Stimulated activated CD8-positive, alpha-beta memory T cell treated with anti-CD3 and anti-CD28 coated beads, Interleukin-2, amount 100 ng/mL, for 1 hour (primary cell): ENCODE measurements at places on chromosomes 3 and 15.

- no peak for DNase-seq
Measured at GRCh38 chr3:185420762-185421161, 57.8 kb downstream of the MAP3K13 start.

DNA sequence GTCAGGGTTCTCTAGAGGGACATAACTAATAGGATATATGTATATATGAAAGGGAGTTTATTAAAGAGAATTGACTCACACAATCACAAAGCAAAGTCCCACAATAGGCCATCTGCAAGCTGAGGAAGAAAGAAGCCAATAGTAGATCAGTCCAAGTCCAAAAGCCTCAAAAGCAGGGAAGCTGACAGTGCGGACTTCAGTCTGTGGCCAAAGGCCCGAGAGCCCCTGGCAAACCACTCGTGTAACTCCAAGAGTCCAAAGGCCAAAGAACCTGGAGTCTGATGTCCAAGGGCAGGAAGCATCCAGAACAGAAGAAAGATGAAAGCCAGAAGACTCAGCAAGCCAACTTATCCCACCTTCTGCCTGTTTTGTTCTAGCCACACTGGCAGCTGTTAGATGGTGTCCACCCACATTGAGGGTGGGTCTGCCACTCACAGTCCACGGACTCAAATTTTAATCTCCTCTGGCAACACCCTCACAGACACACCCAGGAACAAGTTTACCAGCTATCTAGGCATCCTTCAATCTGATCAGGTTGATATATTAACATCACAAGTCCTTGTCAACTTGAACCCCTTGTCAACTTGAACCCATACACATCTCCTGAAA lies 54.2 kb upstream of the ACAD9 start:
- DNase-seq = no peak

- DNase-seq = no peak
Measured at GRCh38 chr3:61936344-61936937, 375.1 kb downstream of the PTPRG start.

GRCh38 chr15:95498961-95499360 lies 831.5 kb upstream of the NR2F2 start:
- DNase-seq = no peak

DNA sequence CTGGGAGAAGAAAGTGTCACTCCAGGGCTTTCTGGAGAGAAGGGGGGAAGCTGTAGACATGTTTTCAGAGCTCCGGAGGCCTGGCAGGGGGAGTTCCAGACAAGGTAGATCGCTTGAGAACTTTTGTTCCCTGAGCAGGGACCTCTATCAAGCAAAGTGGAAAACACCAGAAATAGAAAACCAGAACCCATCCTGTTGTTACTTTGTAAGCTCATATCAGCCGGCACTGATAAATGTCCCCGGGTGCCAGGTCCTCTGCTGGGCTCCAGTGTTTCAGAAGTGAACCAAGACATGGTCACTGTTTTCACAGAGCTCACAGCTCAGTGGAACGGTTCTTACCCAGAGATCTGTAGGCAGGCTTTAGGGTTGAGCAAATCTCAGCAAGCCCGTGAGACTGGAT lies 13.5 kb downstream of the HDDC3 start:
- DNase-seq = no peak

DNA sequence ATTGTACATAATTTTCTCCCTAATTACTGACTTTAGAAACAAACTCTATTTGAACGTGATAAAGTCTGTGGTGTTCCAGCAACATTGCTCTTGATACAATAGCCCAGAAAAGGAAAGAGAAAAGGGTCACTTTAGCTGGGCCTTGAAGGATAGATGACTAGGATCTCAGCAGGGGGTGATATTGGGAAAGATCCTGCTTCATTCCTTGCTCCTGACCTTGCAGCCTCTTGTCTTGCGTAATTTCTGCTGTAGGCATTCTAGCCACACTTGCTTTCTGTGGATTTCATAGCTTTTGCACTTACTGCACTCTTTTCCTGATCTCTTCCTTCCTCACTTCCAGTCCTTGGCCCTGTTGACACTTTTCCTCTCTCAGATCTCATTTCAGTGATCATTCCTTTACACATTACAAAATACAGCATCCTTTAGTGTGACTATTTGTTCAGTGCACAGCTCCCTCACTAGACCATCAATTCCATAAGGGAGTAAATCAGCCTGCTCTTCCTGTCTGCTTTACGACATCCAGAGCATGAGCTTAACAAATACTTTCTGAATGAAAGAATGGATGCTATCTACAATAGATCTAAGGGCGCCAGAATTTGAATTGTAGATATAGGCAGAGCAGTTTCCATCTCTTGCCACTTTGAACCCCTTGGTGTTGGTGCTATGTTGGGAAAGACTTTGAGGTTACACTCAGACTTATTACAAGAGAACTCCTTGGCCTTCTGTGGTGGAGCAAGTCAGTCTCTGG lies 559.6 kb upstream of the MDFIC2 start:
- no peak for DNase-seq

GRCh38 chr3:59013611-59014010 lies 36.2 kb downstream of the CFAP20DC start:
- no peak for DNase-seq

- no peak for DNase-seq
Measured at GRCh38 chr3:142863930-142864920, 24.7 kb downstream of the PCOLCE2 start.

- no peak for DNase-seq
Measured at GRCh38 chr3:144011251-144011799, 39.7 kb downstream of the DIPK2A start.

GRCh38 chr15:73437543-73438109 lies 5.3 kb upstream of the REC114 start:
- no peak for DNase-seq

GRCh38 chr3:167736264-167736787 lies 805 bp downstream of the SERPINI1 start:
- DNase-seq = no peak

DNA sequence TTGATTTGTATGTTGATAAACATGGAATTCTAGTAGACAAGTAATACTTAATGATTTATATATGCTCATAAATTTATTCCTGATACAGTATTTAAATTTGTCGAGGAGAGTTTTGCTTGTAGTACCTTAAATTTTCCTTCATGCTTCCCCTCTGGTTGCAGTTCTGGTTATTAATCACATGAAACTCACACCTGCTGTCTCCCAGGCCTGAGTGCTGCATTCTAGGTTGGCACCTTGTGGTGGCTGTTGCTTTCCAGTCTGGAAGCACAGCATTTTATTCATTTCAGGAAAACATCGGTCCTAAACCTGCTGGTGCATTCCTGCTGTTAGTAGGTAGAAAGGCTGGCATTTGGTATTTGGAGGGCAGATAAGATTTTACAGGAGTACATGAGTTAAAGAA lies 44.9 kb downstream of the ATP1B3 start:
- no peak for DNase-seq

GRCh38 chr3:148229107-148229506 lies 468.6 kb upstream of the AGTR1 start:
- DNase-seq = no peak

DNA sequence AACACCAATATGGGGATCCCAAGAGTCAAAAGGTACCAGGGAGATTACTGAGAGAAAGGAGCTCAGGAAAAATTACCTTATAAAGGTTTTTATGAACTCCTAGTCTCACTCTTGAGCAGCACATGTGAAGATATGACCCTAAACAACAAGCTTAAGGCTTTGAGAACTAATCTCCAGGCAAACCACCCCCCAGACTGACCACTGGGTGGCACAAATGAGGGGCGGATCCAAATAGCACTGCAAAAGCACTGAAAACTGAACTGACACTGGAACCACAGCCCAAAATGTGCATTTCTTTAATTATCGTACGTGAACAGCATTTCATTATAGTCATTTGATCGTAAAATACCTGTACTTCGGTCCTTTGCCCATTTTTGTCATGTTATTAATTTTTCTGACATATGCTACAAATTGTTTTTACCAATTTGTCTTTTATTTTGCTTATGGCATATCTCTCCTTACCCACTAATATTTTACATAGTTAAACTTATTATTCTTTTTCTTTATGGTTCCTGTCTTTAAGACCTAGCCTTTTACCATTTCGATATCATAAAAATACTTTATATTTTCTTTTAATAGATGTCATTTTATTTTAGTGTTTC lies 31.5 kb upstream of the TFDP2 start:
- no peak for DNase-seq

GRCh38 chr15:72342385-72342784 lies 22.4 kb upstream of the CELF6 start:
- no peak for DNase-seq

DNA sequence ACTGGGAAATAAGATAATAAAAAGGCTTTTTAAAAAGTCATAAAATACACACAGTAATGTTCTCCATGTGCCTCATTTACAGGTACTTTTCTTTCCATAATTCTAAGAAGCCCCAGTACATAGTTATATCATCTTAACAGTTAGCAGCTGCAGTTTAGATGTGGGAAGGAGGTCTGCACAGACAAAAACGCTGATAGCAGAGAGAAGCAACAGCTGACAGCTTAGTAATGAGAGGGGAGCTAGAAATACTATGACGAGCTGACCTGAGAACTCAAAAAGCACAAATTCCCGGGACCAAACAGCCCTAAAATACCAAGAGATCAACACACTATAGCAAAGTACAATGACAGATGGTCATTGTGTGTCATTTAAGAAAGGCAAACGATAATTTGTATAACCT lies 36.7 kb upstream of the ARHGEF3 start:
- no peak for DNase-seq

DNA sequence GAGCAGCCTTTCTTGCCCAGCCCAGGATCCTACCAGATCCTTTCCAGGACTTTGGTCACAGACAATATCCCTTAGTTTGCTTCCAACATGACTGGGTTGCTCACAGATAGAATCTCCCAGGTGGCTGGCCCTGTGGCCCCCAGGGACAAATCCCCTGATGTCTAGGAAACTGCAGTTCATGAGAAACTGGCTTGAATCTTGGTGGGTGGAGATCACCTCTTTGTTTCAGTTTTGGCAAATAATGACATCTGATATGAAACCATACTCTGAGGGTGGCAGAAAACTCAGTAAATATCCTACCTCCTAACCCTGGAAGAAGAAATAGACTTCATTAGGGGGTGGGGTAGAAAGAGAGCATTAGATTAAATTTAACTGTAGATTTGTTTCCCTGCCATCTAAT lies 44.1 kb upstream of the PFN2 start:
- no peak for DNase-seq

DNA sequence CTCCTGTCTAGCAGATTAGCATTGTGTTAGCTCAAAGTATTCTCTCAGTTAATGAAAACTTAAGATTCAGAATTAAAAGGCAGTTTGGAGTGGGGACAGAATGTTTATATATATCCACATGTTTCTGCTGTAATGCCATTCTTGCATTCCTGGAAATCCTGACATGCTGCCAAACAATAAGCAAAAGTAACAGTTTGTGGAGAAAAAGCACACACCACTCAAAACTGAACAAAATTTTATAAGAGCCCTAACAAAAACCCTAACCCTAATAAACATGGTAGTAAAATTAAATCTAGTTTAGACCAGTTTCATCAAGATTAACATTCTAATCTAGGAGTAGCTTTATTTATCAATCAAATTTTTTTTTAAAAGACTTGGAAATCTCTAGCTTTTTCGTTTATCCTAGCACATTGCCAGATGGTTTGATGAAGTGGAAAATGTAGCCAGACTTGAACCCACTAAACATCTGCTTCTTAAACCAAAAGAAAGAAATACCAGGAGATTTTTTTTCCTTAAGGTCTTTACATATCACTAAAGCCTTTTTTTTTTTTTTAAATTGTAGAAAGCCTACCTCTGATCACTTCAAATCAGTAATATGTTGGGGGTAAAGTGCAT lies 3.7 kb downstream of the TCAIM start:
- DNase-seq = no peak
